ENCODE measurements at places on chromosomes 2 and 18.

DNA sequence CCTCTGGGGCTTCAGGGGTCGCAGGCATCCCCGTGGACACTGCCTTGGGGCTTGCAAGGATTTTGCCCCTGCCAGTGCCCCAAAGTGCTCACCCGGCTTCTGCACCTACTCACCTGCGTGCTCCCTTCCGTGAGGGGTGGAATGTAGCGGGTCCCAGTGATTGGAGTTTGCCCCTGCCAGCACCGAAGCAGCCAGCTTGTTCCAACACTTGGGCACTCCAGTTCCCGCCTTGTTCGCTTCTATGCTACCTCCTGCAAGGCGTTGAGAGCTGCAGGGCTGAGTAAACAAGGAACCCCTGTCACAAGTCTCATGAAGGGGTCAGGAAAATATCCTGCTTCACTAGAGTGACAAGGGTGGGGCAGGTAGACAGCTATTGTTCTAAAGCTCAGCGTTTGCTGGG, 631.5 kb downstream of the EPHA4 start:
- no peak for DNase-seq

DNA sequence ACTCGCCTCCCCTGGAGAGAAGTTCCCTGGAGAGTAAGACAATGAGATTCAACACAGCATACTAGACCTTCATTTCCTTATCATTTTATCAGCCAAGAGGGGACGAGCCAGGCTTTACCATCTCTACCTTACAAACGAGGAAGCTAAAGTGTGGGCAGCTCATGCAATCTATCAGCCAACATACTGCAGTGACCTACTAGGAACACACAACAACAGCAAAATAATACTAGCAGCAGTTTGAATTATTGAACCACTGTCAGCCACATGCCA, 60.0 kb upstream of the TEX51 start:
- DNase-seq: no peak

DNA sequence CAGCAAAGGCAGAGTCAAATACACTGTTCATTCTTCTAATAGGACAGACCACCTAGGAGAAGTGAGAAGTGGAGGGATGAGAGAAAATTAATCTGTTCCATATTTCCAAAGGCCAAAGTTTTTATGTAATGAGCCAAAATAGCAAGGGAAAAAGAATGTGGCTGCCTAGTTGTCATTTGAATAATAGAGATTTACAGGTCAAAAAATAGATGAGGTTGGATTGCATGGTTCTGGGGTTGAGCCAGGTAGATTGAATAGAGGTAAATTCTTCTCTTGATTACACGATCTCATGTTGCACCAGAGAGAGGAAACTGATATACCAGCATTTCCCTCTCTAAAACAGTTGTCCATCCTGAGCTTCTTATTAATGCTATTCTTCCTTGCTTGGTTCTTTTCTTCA, 325.8 kb downstream of the CCDC178 start:
- DNase-seq: no peak

- no peak for DNase-seq
These were observed 266.4 kb downstream of the TMEM182 start for GRCh38 chr2:103028181-103028580.

DNA sequence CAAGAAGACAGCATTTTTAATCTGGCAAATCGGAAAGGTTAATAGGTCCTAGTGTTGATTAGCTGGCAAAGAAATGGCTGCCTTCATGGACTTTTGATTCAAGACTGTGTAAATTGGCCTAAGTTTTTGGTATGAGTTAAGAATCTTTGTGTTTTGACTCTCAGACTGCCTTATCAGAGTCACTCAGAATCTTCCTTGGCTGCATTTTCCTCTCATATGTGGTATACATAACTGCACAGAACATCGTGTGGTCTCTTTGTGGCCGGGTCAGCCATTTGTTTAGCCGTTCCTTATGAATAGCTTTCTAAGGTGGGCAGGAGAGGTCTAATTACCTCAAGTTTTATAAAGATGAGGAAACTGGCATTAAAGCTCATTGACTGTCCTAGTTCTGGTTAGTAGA, 30.1 kb downstream of the CAB39 start:
- DNase-seq: no peak

DNA sequence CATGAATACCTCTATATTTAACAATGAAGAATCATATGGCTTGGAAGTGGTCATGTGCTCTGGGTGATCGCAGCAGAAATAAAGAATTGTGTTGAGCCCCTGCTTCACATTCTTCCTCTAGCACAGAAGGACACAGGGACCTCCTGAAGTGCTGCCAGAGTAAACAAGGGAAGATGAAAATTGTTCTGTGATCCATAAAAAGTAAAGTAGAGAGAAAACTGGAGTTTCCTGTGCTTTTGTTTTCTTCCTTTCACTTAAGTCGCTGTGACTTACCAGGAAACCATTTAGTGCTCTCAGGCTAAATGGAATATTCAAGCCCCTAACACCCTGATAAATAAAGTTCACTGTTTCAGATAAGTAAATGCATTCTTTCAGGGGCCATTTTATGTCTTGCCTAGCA, 1173.6 kb upstream of the CHAC2 start:
- no peak for DNase-seq

GRCh38 chr2:156339110-156339847, 6.8 kb upstream of the NR4A2 start:
- DNase-seq: no peak

DNA sequence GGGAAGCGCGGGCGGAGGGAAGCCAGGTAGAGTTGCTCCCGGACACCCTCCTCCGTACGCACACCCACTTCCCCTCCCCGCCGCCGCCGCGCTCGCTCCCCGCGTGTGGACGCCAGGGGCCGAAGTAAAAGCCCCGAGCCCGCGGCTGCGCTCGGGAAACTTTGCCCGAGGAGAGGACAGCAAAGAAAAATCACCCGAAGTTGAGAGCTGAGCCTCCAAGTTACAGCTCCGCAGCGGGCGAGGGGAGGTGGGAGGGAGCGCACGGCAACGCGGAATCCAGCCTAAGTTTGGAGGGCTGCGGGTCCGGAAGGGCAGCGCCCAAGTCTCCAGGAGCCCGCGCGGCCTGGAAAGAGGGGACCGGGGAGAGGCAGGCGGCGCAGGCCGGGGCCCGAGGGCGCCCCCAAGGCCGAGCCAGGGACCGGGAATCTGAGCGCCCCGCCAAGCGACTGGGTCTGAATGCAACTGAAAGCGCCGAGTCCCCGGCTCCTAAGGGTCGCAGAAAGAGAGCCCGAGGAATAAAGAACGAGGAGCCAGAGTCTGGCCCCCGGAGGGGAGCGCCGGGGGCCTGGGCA, 706 bp upstream of the BCL11A start:
- DNase-seq: no peak

DNA sequence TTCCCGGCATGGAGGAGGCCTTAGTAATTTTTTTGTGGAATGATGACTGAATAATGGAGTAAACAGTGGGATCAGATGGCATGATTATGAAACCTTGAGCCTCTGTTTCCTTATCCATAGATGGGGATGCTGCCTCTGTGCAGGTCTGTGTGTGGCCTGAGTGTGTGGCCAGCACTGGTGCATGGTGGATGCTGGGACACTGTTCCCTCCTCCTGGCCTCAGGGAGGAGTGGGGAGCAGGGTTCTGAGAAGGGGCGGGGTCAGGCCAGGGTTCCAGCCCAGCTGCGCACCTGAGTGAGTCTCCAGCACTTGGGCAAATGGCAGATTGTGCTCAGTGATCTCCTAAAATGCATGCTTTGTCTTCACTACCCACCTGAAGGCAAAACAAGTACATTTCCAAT, 66.4 kb downstream of the DCDC2C start:
- no peak for DNase-seq

- DNase-seq: no peak
These were observed 40.0 kb downstream of the GORASP2 start for GRCh38 chr2:170969030-170969429.

DNA sequence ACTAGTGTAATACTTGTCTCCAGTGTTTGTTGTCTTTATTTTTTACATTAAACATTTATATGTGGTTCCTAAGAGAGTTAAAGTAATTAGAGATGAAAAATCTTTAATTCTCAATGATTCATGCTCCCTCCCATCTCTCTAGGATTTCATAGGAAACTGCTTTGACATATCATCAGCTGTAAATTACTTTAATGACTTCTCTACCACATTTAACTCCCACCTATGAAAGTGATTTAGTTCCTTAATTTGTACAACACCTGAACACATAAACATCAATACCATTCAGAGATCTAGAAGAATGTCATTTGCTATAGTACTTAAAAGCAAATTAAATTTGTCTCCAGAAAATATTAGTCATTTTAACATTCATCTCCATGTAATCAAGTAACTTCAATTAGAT, 524.2 kb upstream of the CHAC2 start:
- DNase-seq: no peak

- no peak for DNase-seq
These were observed 70.8 kb downstream of the OXER1 start for GRCh38 chr2:42693013-42693615.

DNA sequence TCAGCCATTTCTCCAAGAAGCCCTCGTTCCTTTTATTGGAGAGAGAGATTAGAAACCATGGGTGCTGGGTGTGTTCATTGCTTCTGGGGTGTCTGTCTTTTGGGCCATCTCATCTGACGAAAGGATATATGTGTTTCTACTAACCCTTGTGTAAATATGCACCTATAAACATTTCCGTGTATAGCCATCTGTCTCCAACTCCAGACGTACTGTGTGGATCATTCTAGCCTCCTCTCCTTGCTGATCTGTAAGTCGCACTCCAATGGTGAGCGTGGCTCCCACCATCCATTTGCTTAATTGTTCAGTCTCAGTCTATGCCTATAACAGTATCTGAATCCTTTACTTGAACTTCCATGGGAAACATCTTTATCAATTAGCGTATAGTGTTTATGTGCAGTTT, 1.8 kb downstream of the RBFA start:
- no peak for DNase-seq

GRCh38 chr2:165743442-165743841, 50.6 kb downstream of the GALNT3 start:
- DNase-seq: no peak

GRCh38 chr2:224884188-224884587, 158.1 kb downstream of the DOCK10 start:
- no peak for DNase-seq

- DNase-seq: no peak
These were observed 236.0 kb upstream of the REV1 start for GRCh38 chr2:99725820-99726219.

DNA sequence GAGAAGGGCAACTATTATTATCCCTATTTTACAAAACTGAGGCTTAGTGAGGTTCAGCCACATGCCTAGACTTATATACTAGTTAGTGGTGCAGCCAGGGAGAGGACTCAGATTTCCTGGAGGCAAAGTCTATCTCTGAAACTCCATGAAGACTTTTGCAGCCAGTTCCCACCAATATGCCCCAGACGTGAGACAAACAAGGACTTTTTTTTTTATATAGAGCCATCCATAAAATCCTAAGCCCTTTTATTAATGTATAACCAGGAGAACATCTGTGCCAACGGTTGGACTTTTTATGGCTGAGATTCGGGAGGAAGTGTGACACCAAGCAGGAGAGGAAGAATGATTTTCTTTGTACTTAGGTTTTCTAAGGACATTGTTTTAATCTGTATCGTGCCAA, 29.9 kb downstream of the LIPG start:
- no peak for DNase-seq

GRCh38 chr2:38748391-38748790, 2.8 kb downstream of the SRSF7 start:
- no peak for DNase-seq

- no peak for DNase-seq
These were observed 80.8 kb upstream of the LCLAT1 start for GRCh38 chr2:30366199-30366691.

DNA sequence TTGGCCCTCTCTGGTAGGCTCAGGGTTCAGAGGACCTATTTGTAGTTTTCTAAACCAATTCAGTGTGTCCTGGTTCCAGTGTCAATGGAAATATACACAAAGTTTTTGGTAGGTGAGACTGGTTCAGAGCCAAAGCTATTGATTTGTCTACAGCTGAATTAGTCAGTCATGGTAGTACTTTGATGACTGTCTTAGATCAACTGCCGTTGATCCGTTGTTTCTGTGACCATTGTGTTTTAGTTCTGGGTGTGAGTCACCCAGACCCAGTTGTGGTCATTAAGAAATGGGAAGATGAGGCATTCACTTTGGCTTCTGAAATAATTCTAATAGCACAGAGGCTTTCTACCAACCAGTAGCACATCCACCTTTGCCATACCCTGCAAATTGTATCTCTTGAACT, 16.0 kb upstream of the RPE start:
- no peak for DNase-seq

DNA sequence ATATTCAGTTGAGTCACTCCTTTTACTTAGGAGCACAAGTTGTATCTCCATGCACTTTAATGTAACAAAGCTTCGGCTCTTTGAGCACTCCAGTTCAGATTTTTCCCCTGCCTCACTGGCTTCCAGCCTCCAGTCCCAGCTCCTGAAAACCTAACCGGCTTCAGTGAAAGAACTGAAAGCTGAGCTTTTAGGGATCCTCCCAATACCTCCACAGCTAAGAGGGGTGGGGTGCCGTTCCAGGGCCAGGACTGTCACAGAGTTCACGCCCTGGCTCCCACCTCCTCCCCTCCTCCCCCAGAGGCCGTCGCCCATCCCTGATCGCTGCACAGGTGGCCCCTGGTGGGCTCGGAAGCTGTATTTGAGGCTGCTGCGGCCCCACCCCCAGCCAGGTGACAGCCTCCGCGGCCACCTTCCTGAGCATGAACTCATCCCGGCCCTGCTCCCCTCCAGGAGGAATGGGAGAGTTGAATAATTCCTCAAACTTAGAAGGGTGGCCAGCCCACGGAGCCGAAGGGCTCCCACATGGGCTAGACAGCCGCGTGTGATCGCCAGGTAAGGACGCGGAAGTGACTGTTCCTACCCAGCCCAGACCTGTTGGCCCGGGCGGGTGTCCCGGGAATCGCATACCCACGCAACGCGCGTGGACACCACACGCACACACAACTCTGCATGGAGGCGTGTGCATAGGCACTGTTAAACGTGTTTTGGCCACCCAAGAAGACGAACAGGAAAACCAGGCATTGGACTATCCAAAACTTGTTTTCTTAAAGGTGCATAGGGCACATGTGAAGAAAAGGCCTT, 1.8 kb downstream of the MYO5B start:
- no peak for DNase-seq
